PC-9 (cell line): ENCODE measurements at places on chromosomes 13 and 19. TPM values are rescaled to one million over a fixed set of nuclear protein-coding genes. Genes with fewer than 3 reads are reported as not detected.

GRCh38 chr19:38850976-38851621 is 1.3 kb upstream of the HNRNPL start:
- H3K4me1 ChIP-seq: peaks cover 35% of the 10 kb centered on the region
- H3K4me3 ChIP-seq: peak overlapping the region; percentile 76
- H3K27ac ChIP-seq: peak overlapping the region; percentile 84
- DNase-seq: no peak
- no peaks in the 10 kb centered on the region for H3K27me3 ChIP-seq
- peaks cover 11% of the 10 kb centered on the region for H3K36me3 ChIP-seq

DNA sequence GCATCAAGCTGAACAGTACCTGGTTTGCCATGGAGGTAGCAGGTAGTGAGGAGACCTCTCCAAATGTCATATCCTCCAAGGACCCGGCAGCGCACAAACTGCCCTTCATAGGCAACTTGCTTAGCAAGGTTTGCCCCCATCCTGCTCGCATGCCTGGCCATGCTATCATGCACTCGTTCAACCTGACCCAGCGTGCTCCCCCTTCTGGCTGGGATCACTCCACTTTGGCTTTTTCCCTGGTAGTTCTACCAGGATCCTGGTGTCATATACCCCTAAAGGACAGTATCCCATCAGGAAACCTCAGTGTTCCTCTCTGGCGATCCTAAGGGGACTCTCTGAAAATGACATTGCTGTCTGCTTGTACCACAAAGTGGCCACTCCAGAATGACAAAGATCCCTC is 38.6 kb upstream of the ZNF30 start:
- peaks cover 55% of the 10 kb centered on the region for H3K27me3 ChIP-seq
- H3K27ac ChIP-seq: no peak overlapping the region
- DNase-seq: no peak
- H3K36me3 ChIP-seq: no peaks in the 10 kb centered on the region
- no peak overlapping the region for H3K4me3 ChIP-seq

GRCh38 chr19:41095703-41096102 is 7.5 kb downstream of the CYP2A13 start:
- peaks cover 14% of the 10 kb centered on the region; the same call in 1 of the 2 replicates for H3K27me3 ChIP-seq
- no peak for DNase-seq
- no peaks in the 10 kb centered on the region for H3K36me3 ChIP-seq

VWA8 gene
- total RNA-seq: 11.5 and 14.1 TPM in 2 replicates

C13orf46 gene
- 1.5 and 1.7 TPM in 2 replicates for total RNA-seq
